PC-3 (cell line): ENCODE measurements at places on chromosomes 2 and 18.

- peak; percentile 59 for DNase-seq
Observed at GRCh38 chr2:174597345-174598047, at the start of gene WIPF1. Gene WIPF1, minus strand, starts transcription at chr2:174597804. Its CDS starts 12,231 bp downstream, at chr2:174585573.

- peak; percentile 3 for DNase-seq
Observed at GRCh38 chr2:59176737-59177136, 935.6 kb upstream of the FANCL start.

- no peak for DNase-seq
Observed at GRCh38 chr2:174330945-174331594, 3.7 kb upstream of the SP9 start.

GRCh38 chr2:19876751-19877150, 25.0 kb downstream of the TTC32 start:
- DNase-seq, result no peak

DNA sequence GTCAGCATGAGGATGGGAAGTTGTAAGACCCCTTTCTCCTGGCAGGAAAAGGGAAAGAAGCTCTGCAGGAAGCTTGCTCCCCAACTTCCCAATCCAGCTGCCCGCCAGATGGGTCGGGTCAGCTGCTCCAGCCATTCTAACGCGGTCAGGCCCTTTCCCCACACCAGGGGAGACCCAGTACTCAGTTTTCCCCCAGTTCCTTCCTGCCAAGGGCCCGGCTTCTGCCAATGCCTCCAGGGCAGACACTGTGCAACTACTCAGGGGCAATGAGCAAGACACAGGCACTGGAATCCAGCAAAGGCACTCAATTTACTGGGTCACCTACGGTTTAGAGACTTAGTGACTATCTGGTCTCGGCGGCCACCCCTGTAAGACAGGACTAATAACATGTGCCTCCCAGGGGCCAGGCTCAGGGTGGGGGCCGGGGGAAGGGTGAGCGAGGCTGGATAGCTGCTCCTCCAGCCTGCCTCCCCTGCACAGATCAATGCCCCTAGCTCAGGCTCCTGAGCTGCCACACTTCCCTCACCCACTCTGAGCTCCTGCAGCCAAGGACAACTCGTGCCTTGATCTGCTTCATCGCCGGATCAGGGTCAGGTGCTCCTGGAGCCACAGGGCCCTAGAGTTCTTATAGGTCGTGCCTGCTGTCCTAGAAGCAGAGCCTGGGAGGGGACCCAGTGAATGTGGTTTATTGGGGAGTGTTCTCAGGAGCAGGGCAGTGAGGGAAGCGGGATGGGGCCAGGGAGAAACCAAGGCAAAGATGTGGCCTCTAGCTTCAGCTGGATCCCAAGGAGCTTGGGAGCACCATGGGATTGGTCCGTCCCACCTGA, 171.1 kb downstream of the ZFP36L2 start:
- DNase-seq, result no peak
